Suprapubic skin (tissue), 4 donors: ENCODE measurements at places on chromosomes 11 and 22. TPM values are rescaled to one million over a fixed set of nuclear protein-coding genes. Genes with fewer than 3 reads are reported as not detected.
A peak's percentile ranks its signal among the peaks of the same experiment; 100 is the strongest.

Gene C22orf42
- not detected for total RNA-seq

Gene RAG2
- total RNA-seq: not detected

Gene CDC42EP2
- total RNA-seq: 6.6 TPM

Gene LRRN4CL
- 7.6 TPM for total RNA-seq

Gene OR51B5
- not detected for total RNA-seq

Gene GAL3ST1
- total RNA-seq: 3.0 TPM

Gene OR51I2
- total RNA-seq: not detected

Gene KCTD14
- total RNA-seq: 1.8 TPM

Gene DGKZ
- 62.1 TPM for total RNA-seq

Gene HOATZ
- total RNA-seq: not detected

GRCh38 chr11:65817312-65817834, 16.4 kb upstream of the SNX32 start:
- DNase-seq: no peak

GRCh38 chr11:97092823-97093222, 703.0 kb downstream of the JRKL start:
- no peak for DNase-seq

- peak; percentile 97 for DNase-seq
Observed at GRCh38 chr11:76807206-76807875, 24.2 kb downstream of the TSKU start.

DNA sequence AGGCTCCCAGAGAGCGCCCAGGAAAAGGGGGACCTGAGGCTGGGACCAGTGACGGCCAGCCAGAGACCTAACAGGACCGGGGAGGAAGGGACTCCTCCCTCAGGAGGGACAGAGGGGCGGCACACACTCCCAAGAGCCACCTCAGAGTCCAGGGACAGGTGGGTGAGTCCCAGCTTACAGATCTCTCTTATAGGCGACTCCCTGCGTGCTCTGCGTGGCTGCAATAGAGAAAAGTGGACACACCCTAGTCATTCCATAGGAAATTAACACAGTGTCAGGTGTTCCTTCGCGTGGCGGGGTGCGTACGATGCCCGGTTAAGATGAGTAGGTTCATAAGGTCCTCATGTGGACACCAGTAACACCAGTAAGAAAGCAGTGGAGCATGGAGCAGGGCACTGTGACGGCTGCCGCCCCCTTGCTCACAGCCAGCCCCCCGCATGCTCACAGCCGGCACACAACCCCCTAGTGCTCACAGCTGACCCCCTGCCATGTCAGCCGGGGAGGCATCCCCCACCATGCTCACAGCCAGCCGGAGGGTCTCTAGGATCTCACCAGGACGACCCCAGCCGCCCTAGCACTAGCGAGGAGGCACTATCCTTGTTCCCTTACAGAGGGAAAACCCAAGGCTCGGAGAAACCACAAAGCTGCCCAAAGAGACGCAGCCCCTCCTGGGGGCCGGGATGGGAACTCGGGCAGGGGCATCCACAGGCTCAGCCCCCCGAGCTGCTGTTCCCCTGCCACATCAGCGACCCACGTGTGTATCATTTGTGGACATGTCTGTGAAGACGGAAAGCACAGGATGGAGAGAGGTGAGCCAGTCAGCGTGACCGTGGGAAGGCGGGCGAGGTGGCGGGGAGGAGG, 426.8 kb downstream of the TBC1D22A start:
- DNase-seq: peak; percentile 74

- DNase-seq: no peak
Observed at GRCh38 chr11:57251037-57251436, 14.0 kb upstream of the APLNR start.

GRCh38 chr11:28673691-28674432, 565.7 kb downstream of the METTL15 start:
- DNase-seq: no peak

- DNase-seq: no peak
Observed at GRCh38 chr11:9017773-9018172, 14.0 kb upstream of the NRIP3 start.

DNA sequence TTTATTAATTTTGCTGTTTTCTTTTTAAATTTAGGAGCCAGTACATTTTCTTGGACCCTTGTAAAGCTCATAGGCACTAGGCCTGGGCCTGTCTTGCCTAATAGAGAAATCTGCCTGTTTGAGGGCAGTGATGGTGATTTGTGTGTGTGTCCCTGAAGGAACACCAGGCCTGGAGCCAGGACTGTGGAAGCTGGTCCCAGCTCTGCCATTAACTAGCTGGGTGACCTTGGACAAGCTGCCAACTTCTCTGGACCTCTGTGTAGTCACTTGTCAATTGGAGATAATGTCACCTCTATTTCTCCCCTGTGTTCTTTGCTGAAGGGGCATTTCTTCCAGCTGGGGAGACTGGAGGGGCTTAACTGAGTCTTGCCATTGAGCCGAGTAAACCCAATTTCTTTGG, 16.0 kb upstream of the FTH1 start:
- DNase-seq: no peak

DNA sequence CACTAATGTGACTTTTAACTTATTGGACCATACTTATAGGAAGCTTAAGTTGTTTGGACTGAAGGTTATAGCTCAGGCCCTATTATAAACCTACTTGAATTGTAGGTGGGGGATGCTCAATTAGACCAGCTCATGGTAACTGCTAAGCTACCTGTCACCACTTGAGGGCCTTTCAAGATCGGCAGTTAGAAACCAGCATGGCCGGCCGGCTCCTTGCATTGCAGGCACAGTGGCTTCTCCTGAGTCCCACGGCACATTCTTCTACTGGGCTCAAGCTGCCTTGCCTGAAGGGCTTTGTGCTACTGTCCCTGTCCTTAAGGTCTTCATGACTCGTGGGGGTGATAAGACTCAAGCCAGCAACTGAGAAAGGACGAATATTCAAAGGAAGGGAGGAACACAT, 70.8 kb downstream of the TBC1D22A start:
- no peak for DNase-seq

DNA sequence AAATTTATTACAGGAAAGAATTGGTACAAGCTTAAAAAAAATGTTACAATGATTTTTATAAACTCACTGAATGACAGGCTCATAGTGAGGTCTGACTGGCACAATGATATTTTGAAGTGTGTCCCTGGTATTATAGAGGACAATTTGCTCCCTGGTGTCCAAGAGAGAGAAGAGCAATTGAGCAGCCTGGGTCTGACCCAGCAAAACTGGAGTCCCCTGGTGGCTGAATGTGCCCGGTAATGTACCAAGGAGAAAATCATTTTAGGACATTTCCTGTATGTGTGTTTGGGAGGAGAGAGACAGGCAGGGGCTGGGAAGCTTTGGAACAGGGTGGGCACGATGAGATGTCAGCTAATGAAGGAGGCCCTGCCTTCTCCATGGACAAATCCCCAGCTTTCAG, 125.3 kb downstream of the APOL5 start:
- no peak for DNase-seq

DNA sequence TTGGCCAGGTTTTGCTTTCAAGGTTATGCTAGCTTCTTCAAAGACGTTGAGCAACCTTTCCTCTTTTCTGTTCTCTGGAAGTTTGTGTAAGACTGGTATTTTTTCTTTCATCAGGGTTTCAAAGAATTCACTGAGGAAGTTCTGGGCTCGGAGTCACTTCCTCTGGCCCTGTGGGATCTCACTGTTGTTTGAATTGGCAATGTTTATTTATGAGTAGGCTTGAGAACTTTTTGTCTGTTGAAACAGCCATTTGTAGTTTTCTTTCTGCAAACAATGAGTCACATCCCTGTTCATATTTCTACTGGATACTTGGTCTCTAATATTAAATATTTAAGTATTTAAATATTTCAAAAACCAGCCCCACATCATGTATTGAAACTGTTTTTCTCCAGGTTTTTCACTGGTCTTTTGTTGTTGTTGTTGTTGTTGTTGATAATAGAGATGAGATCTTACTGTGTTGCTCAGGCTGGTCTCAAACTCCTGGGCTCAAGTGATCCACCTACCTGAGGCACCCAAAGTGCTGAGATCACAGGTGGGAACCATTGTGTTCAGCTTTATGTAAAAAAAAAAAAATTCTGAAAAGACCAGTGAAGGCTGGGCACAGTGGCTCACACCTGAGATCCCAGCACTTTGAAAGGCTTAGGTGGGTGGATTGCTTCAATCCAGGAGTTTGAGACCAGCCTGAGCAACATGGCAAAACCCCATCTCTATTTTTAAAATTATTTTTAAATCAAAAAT, 26.9 kb downstream of the SUSD2 start:
- no peak for DNase-seq

- DNase-seq: no peak
Observed at GRCh38 chr11:106012744-106013143, 9.3 kb downstream of the MSANTD4 start.

- DNase-seq: no peak
Observed at GRCh38 chr11:39674761-39675160, 1784.7 kb downstream of the LRRC4C start.

DNA sequence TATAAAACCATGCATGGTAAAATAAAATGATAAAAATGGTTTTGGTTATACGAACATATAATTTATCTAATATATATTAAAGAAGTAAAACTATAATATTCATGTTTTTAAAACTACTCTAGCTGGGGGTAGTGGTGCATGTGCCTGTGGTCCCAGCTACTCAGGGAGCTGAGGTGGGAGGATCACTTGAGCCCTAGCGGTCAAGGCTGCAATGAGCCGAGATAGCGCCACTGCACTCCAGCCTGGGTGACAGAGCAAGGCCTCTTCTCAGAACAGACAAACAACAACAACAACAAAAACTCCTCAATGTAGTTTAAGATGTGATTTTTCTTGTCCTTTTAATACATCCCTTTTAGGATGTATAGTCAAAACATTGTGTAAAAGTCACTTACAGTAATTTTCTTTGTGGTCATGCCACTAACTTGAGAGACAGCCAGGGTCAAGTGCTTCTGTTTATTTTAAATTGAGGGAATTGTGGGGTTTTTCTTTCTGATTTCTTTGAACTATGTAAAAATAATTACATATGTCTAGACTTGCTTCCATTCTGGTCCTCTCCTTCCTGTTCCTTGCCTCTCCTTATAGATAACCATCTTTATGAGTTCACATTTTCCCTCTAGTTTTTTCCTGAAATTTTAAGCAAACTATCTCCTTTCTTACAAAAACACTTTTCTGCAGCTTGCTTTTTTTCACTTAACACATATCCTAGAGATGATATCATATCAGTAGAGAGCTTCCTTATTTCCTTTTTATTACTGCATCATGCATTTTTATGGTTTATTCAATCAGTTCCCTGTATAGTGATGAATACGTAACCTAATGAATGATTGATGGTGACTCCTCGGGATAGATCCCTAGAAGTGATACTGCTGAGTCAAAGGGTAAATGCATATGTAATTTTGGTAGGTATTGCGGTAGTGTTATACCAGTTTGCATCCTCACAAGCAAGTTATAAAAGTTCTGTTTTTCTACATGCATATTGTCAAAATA, 9.1 kb downstream of the OR2AT4 start:
- no peak for DNase-seq

DNA sequence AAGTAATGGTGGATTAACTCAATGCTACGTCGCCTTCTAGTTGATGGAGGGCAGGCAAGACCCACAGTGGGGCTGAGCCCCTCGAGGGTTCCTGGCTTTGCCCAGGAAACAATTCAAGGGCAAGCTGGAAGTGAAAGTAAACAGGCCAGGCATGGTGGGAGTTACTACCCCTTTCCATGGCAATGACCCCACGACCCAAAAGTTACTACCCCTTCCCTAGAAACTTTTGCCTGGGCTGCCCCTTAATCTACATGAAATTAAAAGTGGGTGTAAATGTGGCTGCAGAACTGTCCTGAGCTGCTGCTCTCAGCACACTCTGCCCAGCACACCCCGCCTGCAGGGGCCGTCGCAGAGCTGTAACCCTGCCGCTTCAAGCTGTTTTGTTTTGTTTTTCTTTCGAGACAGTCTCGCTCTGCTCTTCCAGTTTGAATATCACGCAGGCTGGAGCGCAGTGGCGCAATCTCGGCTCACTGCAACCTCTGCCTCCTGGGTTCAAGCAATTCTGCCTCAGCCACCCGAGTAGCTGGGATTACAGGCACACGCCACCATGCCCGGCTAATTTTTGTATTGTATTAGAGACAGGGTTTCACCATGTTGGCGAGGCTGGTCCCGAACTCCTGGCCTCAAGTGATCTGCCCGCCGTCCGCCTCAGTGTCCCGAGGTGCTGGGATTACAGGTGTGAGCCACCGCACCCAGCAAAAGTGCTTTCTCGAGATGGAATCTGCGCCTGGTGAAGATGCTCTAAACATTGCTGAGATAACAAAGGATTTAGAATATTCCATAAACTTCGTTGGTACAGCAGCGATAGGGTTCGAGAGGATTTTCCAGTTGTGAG, 5.9 kb upstream of the RNH1 start:
- DNase-seq: no peak

- no peak for DNase-seq
Observed at GRCh38 chr11:134340354-134340964, 8.7 kb downstream of the GLB1L2 start.

GRCh38 chr11:1280116-1281035, 29.1 kb downstream of the TOLLIP start:
- DNase-seq: no peak
